Testis (tissue), 5 donors: ENCODE measurements at places on chromosomes 3 and 15. TPM values are rescaled to one million over a fixed set of nuclear protein-coding genes. Genes with fewer than 3 reads are reported as not detected.

- no peak overlapping the region for H3K27ac ChIP-seq
- no peak for DNase-seq
- no peaks in the 10 kb centered on the region for H3K27me3 ChIP-seq
- no peak overlapping the region for H3K4me3 ChIP-seq
These were observed 24.8 kb downstream of the LINGO1 start for GRCh38 chr15:77607894-77608261.

DNA sequence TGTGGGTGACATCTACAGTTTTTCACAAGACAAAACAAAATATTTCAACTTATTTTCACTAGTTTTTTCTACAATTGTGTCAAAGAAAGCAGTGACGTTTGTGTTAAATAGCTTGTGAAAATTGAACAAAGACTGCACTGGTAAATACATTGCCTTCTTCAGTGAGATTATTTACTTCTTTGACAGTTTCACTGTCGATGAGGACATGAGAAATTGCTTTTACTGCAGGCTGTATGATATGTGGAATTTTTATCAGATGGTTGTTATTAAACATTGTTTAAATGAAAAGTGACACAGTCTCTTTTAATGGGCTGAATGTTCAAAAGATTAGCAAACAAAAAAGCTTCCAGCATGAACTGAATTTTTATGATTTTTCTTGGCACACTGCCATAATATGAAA, 773.9 kb upstream of the CADM2 start:
- no peak for DNase-seq
- H3K36me3 ChIP-seq, result no peaks in the 10 kb centered on the region
- H3K4me3 ChIP-seq, result no peak overlapping the region

Gene ZNF80
- total RNA-seq, result 0.74 TPM

DNA sequence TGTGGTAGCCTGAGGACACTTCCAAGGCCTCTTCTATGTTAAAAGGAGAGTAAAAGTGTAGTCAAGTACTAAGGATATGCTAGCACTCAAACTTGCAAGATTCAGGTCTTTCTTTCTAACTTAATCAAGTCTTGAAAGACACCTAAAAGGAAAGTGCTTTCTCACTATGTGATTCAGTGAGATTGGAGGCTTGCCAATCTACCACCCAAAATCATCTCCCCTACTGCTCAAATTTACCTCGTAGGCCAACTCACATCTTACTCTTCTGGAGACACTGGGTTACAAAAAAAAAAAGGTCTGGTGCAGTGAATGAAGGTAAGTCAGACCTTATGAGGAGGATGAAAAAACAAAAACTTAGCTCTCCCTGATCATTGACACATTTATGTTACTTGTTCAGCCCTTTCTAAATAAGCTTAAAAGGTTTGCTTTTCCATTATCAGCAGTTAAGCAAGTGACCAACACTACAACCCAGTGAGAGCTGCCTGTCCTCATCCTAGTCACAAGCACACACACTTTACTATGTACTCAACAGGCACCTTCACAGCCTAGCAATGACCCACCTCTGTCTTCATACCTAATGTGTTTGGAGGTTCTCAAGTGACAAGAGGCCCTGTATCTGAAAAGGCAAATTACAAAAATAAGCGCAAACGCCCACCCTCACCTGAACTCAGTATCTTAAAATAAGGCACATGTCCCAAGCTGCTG, 19.6 kb downstream of the SUMF1 start:
- H3K4me3 ChIP-seq, result no peak overlapping the region
- H3K4me1 ChIP-seq, result no peaks in the 10 kb centered on the region
- no peaks in the 10 kb centered on the region for H3K27me3 ChIP-seq
- no peak overlapping the region for H3K27ac ChIP-seq
- no peak for DNase-seq

GRCh38 chr15:72271895-72272212, 500 bp downstream of the PARP6 start:
- H3K4me3 ChIP-seq, result peak overlapping the region; percentile 89
- no peaks in the 10 kb centered on the region for H3K27me3 ChIP-seq
- H3K27ac ChIP-seq, result peak overlapping the region; percentile 92

DNA sequence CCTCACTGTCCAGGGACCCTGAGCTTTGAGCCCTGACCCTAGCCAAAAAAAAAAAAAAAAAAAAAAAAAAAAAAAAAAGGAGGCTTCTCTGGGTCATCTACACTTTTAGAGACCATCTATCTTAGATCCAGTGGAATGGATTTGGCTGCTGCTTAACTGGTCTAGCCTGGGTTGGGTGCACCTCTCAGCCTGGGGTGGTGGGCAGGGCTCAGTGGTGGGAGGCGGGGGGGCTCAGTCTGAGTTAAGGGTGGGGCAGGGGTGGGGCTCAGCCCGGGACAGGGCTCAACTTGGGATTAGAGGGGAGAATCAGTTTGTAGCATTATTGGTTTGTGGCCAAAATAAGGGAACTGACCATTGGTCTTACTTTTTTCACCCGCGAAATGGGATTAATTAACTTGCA, 139.2 kb downstream of the TPRA1 start:
- no peaks in the 10 kb centered on the region for H3K27me3 ChIP-seq
- no peak overlapping the region for H3K27ac ChIP-seq
- DNase-seq, result no peak
- no peak overlapping the region for H3K4me3 ChIP-seq
- H3K4me1 ChIP-seq, result peaks cover 7% of the 10 kb centered on the region

Gene ACP3
- 5.8 TPM for total RNA-seq

DNA sequence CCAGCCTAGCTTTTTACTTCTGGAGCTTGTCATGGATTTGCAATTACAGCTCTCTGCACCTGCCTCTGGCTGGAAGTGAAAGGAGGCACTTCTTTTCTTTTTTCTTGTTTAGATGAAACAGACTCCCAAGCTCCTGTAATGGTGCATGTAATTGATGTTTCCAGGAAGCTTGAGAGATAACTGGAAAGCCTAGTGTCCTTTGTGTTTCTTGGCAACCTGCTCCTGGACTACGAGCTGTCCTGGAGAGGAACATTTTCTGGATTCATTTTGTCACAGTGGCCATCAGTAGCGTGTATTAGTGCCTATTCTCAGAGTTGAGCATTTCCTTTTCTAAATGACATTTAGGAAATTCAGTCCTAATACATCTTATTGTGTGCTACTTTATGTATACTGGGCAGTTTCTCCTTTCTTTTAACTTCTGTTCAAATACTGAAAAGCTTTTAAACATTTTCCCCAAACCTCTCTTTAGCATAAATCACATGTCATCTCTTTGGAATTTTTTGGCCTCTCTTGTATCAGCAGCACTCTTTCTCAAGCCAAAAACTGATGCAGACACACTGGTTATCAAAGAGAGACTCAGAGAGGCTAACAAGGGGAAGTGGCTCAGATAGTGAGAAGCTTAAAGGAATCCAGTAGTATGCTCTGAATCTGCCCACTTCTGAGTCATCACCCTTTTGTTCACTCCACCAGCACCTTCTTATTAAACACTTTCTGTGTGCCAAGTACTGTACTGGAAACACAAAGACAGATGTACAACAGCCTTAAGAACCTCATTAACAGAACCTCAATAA, 62.6 kb upstream of the SLC2A2 start:
- no peaks in the 10 kb centered on the region for H3K27me3 ChIP-seq
- no peak overlapping the region for H3K27ac ChIP-seq
- no peaks in the 10 kb centered on the region for H3K36me3 ChIP-seq
- no peaks in the 10 kb centered on the region for H3K4me1 ChIP-seq
- DNase-seq, result no peak

DNA sequence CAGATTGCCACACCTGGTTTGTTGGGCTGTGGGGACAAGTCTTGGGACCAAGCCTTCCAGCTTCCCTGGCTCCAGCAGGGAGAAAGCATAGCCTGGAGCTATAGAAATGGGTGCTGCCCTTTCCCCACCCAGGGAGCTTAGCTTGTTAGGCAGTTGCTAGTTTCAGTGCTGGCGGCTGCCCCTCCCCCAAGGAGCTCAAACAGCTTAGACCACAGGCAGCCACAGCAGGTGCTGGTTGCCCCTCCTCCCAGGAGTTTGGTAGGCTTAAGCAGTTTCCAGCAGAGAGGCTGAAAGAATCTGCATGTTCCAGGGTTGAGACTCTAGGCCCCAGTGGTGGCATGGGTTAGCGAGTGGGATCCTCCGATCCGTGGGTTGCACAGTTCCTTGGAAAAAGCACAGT, 889.7 kb downstream of the IGSF11 start:
- no peaks in the 10 kb centered on the region for H3K36me3 ChIP-seq
- H3K27me3 ChIP-seq, result no peaks in the 10 kb centered on the region
- H3K27ac ChIP-seq, result no peak overlapping the region
- H3K4me1 ChIP-seq, result no peaks in the 10 kb centered on the region

DNA sequence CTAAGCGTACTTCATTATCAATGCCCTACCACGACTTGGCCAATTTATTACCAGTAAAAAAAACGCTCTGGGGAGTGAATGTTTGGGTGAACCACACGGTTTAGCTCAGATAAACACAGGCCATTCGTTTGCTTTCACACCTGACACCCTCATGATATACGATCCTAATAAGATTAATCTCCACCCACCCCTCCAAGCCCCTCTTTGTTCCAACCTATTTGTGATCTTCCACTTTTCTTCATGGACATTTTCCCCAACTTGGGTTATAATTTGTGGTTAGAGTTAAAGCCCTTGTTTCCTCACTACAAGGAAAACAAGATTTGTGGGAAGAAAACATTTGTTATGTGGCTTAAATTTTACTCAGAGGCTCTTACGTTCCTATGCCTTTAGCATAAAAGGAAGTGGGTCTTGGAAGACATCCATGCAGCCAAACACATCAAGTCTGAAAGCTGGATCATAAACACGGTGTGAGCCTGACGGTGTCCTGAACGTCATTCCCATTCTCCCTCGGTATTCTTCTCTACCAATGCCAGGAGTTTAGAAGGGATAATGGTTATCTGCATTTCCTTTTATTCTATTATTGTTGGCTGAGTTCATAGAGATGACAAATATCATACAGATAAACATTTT, 518.9 kb downstream of the NR2F2 start:
- no peak overlapping the region for H3K27ac ChIP-seq
- no peak overlapping the region for H3K4me3 ChIP-seq
- H3K36me3 ChIP-seq, result no peaks in the 10 kb centered on the region
- DNase-seq, result no peak
- no peaks in the 10 kb centered on the region for H3K27me3 ChIP-seq
- no peaks in the 10 kb centered on the region for H3K4me1 ChIP-seq

GRCh38 chr15:56598991-56599390, 134.1 kb upstream of the MNS1 start:
- no peaks in the 10 kb centered on the region for H3K27me3 ChIP-seq
- no peak overlapping the region for H3K4me3 ChIP-seq
- DNase-seq, result no peak
- no peaks in the 10 kb centered on the region for H3K4me1 ChIP-seq

Gene IRAK2
- total RNA-seq, result 3.7 TPM

DNA sequence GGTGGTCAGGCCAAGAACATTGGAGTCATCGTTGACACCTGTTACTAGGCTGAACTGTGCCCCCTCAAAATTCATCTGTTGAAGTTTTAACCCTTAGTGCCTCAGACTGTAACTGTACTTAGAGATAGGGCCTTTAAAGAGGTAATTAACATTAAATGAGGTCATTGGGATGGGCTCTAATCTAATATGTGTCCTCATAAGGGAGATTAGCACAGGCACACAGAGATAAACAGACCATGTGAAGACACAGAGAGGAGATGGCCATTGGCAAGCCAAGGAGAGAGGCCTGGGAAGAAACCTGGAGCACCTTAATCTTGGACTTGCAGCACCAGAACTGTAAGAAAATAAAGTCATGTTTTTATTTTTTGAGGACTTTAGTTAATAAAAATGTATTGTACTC, 59.6 kb downstream of the PLCL2 start:
- no peaks in the 10 kb centered on the region for H3K36me3 ChIP-seq
- no peak overlapping the region for H3K4me3 ChIP-seq
- H3K27ac ChIP-seq, result no peak overlapping the region

Gene RETNLB
- not detected for total RNA-seq

- H3K27me3 ChIP-seq, result no peaks in the 10 kb centered on the region
- H3K4me3 ChIP-seq, result no peak overlapping the region
- no peaks in the 10 kb centered on the region for H3K36me3 ChIP-seq
- H3K27ac ChIP-seq, result no peak overlapping the region
- DNase-seq, result no peak
These were observed 20.4 kb downstream of the CFAP100 start for GRCh38 chr3:126414961-126415660.

DNA sequence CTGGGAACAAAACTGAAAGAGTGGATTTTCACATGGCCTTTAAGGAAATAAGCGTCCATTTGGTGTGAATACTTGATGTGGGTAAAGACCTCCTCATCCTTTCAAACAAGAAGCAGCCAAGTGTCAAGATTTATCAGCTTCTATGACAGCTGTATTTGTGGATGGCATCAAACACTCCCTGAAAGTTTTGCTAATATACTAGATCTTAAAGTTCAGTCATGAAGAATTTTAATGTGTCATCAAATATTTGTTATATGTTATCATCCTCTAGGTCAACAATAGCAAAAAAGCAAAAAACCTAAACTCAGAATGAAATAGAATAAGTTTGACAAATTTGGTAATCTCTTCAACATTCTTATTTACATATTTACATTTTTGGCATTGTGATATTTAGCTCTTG, 29.1 kb upstream of the LYSMD4 start:
- no peaks in the 10 kb centered on the region for H3K27me3 ChIP-seq
- H3K4me1 ChIP-seq, result no peaks in the 10 kb centered on the region
- no peaks in the 10 kb centered on the region for H3K36me3 ChIP-seq
- no peak overlapping the region for H3K27ac ChIP-seq

Gene ADCY5
- total RNA-seq, result 41.6 TPM

GRCh38 chr3:196471551-196471950, 32.0 kb downstream of the RNF168 start:
- H3K27me3 ChIP-seq, result no peaks in the 10 kb centered on the region
- no peaks in the 10 kb centered on the region for H3K36me3 ChIP-seq
- H3K4me3 ChIP-seq, result no peak overlapping the region
- H3K27ac ChIP-seq, result no peak overlapping the region

- H3K4me3 ChIP-seq, result no peak overlapping the region
- H3K4me1 ChIP-seq, result no peaks in the 10 kb centered on the region
- DNase-seq, result no peak
- H3K36me3 ChIP-seq, result no peaks in the 10 kb centered on the region
- H3K27me3 ChIP-seq, result no peaks in the 10 kb centered on the region
- no peak overlapping the region for H3K27ac ChIP-seq
These were observed 33.7 kb downstream of the BNC1 start for GRCh38 chr15:83250781-83251180.

Gene SLC28A2
- 0.81 TPM for total RNA-seq
